ENCODE measurements at places on chromosomes 3 and 15. TPM values are rescaled to one million over a fixed set of nuclear protein-coding genes. Genes with fewer than 3 reads are reported as not detected.

The SGO1 gene
- total RNA-seq: 15.6 TPM

The TRH gene
- total RNA-seq: not detected

The HYAL1 gene
- total RNA-seq: 0.13 TPM

The FAM174B gene
- total RNA-seq: 3.9 TPM
